ENCODE measurements at places on chromosomes 13 and 19.

DNA sequence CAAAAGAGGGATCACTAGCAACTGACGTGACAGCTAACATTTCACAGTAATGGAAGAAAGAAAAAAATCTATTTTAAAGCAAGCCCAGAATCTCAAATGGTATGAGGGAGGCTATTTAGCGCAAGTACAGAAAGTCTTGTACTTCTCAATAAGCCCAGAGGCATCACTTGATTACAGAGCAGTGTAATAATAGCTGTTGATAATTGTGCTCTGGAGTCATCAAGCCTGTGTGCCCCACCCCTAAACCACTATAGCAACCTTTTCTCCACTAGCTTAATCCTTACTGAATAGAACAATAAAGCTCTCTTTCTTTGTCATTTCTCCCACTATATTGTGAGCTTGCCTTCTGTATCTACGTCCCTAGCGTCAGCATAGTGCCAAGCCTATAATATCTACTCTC is 56.6 kb downstream of the FREM2 start:
- no peak for DNase-seq

DNA sequence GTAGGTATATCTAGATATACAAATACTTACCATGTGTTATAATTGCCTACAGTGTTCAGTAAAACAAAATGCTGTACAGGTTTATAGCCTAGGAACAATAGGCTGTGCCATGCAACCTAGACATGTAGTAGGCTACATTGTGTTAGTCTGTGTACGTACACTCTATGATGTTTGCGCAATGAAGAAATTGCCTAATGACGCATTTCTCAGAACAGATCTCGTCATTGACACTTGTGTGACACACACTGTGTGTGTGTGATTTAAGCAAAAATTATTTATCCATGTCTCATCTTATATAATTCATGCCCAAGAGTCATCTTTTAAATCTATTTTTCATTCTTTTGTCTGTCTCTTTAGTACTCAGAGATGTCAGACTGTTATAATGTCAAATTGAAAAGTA is 1888.8 kb upstream of the PCDH20 start:
- no peak for DNase-seq

DNA sequence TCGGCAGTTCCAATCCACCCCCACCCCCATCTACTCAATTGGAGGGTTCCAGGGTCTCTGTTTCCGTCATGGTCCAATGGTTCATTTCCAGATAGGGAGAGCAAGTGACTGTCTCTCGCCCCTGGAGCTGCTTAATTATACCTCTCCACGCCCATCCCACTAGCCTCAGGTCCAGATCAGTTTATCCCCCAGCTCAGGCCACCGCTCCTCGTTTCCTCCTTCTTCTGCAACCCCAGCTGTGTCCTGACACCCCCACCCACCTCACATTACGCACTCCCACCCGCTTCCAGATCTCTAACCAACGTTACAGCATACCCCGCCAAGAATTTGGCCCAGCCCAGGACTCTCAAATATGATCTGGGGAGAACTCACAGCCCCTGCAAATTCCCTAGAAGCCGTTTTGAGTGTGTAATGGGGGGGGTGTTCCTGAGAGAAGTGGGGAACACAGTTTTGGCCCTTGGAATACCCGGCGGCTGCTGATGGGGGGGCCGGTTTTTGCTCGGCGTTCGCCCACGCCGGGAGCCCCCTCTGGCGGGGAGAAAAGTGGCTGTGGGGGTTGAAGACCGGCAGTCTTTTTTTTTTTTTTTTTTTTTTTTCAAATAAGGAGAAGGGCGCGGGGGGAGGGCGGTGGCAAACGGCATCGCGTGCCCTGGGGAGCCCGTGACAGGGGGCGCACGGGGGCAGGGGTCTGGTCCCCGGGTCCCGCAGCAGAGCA is 1.7 kb upstream of the PDE4A start:
- DNase-seq: peak; percentile 13

DNA sequence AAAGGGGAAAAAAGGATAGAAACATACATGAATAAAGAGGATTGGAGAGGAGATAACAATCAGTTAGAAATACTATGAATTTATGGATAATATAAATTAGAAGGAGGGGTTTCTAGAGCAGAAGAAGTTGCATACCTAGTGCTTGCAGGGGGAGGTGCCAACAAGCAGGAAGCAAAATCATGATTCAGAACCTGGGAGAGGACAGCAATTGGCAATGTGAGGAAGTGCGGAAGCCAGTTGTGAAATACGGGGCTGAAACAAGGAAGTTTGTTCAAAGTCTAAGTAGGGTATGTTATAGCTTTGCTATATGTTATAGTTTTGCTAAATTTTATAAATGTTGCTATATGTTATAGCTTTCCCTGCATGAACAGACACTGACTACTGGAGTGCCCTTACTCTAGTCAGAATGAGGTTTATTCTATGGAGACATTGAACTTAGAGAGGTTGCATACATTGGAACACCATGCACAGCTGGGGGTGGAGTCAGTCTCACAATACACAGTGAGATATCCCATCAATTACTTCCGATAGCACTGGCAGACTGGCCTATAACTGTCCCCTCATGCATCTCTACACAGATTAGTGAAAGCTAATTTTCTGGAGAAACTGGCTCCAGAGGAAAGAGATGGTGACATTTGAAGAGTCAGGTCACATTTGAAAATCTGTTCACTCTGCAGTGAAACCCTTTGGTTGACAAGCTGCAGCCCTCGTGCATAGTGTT is 92.1 kb downstream of the GPC6 start:
- DNase-seq: no peak

GRCh38 chr13:26221399-26221720 is 754 bp downstream of the RNF6 start:
- no peak for DNase-seq

DNA sequence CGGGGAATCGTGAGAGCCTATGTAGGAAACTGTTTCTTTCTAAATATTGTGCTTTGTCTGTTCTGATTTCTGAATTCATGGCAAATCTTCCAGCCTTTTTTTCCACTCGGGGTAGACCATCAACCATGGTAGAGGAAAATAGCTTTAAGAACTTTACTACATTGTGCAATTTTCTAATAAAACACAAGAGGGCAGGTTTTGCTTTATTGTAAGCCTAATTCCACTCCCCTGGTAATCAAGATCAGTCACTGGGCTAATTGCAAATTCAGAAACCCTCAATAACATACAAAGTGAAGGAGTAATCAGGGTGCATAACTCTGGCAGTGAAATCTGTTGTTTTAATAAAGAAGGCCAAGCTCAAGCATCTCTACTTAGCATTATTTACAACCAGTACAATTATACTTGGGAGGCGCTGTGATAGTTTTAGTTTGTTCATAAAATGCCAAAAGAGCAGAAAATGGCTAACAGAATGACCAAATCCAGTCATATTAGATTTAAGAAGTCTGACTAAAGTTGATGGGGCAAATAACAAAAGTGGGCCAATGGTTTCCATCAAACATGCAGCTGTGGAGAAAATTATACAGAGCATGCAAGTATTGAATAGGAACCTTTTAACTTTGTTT is 43.8 kb downstream of the DCT start:
- DNase-seq: peak; percentile 69

DNA sequence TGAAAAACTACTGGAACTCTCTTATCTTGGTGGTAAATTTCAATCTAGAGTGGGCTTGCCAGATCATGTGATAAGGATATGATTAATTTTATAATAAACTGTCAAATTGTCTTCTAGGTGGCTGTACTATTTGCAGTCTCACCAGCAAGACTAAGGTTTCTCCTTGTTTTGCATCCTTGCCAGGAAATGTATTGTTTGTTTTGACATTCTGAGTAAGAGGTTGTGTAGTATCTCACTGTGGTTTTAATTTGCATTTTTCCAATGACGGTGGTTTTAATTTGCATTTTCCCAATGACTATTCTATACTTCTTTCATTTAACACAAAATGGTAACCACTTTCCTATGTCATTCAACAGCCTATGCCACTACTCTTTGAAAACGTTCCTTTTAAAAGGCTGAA is 2.0 kb downstream of the CAB39L start:
- peak; percentile 72 for DNase-seq

DNA sequence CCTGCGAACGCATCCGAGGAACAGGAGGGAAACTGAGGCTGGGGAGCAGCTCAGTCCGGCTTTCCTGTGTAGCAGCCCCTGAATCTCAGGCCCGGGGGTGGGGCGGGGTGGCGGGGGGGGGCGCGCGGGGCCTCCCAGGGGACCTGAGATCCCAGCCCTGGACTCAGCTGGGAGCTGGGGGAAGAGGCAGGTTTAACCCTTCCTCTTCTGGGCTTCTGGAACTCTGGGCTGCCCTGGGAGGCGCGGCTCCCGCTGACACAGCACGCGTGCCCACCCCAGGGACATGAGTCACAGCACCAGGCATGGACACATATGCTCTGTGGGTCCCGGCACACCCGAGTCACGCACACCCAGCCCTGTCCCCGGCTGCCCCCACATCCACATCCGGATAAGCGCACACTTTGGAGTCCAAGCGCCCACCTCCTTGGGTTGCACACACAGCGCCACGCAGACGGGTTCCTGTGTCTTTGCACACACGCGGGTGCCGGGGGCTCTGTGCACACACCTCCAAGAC is 3.5 kb upstream of the CIRBP start:
- DNase-seq: peak; percentile 94

GRCh38 chr13:22325761-22326160 is 654.9 kb downstream of the FGF9 start:
- DNase-seq: no peak

- peak; percentile 93 for DNase-seq
These were observed at the start of gene ZNF569 for GRCh38 chr19:37466798-37467607. TSS of gene ZNF569 (minus strand) at chr19:37467444. CDS start at chr19:37444921, 22,523 bp downstream.

GRCh38 chr19:5154129-5154798 is 185.4 kb downstream of the KDM4B start:
- DNase-seq: peak; percentile 47

GRCh38 chr13:94632226-94632980 is 30.7 kb downstream of the GPR180 start:
- no peak for DNase-seq

DNA sequence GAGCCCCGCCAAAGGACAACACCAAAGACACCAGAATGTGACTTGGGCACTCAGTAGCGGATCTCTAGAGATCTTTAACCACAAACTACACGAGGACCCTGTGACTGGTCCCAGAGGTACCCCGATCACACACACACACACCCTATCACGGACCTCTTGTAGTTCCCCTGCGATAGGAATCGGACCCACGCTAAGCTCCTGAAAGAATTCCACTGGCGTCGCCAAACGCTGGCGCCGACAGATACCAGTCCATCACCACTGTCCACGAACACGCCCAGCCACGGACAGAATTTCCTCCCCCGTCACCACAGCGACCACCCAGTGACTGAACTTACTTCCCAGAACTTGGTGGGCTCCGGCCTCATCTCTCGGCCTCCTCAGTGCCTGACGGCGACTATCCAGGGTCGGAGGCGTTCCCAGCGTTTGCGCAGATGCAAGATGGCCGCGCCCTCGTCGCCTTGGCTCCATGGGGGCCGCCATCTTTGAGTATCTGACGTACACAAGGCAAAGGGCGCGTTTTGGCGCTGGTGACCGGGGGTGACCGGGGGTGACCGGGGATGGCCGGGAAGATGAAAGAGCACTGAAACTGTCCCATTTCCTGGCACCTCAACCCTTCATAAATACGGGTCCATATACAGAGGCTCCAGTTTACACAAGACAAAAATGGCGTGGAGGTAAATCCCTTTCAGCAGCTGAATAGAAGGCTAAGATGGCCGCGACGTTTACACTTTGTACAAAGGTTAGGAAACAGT is at the start of gene ZNF615:
Gene ZNF615, minus strand, starts transcription at position 406 of the 752 bp plus-strand sequence. CDS start 4,500 bp downstream, outside the sequence.
- peak; percentile 87 for DNase-seq

DNA sequence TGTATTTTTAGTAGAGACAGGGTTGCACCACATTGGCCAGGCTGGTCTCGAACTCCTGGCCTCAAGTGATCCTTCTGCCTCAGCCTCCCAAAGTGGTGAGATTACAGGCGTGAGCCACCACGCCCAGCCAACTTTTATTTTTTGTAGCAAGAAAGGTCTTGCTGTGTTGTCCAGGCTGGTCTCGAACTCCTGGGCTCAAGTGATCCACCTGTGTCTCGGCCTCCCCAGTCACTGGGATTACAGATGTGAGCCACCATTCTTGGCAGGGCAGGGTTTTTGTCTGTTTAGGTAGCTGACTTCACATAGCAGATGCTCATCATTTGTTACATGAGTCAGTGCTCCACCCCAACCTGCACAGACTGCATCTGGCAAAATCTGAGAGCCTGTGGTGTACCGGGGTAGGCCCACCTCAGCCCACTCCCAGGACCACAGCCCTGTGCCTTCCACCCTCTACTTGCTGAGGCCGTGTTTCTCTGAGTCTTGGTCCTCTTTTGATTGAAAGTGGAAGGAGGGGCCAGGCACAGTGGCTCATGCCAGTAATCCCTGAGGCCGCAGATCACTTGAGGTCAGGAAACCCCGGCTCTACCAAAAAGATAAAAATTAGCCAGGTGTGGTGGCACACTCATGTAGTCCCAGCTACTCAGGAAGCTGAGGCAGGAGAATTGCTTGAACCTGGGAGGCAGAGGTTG is 4.2 kb upstream of the TNPO2 start:
- no peak for DNase-seq

GRCh38 chr19:46408664-46409039 is 4.7 kb downstream of the CCDC8 start:
- no peak for DNase-seq

DNA sequence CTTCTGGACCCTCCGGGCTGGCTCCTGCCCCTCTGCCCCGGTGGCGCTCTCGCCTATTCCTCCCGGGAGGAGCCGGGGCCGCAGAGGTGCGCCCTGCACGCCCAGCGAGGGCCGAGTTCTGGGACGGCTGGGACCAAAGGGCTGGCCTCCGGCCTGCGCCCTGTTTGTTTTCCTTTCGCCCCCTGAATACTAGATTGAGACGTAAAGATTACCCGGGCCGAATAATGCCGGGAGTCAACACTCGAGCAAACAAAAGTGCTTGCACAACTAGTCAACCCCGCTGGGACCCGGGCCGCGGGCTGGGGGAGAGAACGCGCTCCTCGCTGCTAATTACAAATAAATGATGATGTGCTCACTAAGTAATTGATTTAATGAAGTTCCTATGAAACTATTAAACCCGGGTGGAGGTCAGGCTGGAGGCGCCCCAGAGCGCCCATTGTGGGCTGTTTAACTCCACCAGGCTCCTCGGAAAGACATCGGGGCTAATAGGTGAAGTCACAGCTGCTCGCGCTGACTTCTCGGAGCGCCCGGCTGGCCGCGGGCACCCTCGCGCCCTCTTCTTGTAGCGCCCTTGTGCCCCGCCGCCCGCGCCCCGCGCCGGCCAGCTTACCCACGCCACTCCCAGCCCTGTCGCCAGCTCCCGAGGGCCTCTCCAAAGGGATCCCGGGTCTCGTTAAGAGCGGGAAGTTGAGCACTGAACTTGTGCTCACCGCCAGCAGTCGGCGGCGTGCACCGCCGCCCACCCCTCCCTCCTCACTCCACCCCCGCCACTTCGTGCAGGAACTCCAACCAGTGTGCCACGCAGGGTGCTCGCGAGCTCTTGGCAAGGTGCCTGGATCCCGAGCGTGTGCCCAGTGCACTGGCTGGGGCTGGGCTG is 14.9 kb downstream of the ZIC5 start:
- no peak for DNase-seq

DNA sequence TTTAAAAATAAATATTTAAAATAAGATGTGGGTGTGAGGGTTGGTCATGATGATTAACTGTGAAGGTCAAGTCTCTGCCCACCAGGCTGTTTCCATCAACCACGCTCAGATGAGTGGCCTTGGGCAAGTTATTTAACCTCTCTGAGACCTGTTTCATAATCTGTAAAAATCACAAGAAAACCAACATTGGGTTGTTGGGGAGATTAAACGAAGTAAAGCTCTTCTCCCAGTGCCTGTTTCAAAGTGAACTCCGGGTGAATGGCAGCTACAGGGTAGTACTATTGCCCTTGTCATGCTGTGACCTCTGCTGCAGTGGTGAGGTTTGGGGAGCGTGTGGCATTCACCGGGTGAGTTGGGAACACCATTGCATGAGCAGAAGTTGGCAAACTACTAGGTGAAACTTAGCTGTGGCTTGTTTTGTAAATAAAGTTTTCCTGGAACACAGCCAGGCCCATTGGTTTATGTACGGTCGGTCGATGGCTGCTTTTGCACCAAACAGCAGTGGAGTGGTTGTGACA is 153.2 kb downstream of the USP12 start:
- DNase-seq: no peak
